ENCODE measurements at places on chromosomes 11 and 22. TPM values are rescaled to one million over a fixed set of nuclear protein-coding genes. Genes with fewer than 3 reads are reported as not detected.

- no peak for DNase-seq
These were observed 11.2 kb downstream of the MAP4K2 start for GRCh38 chr11:64791781-64792291.

GRCh38 chr11:33557201-33557600, 143.4 kb downstream of the C11orf91 start:
- no peak for DNase-seq

The DLG2 gene
- total RNA-seq: 0.51 TPM

- no peak for DNase-seq
These were observed 7.6 kb upstream of the ASCL2 start for GRCh38 chr11:2277933-2278523.

GRCh38 chr11:108915666-108916065, 250.8 kb downstream of the DDX10 start:
- no peak for DNase-seq

DNA sequence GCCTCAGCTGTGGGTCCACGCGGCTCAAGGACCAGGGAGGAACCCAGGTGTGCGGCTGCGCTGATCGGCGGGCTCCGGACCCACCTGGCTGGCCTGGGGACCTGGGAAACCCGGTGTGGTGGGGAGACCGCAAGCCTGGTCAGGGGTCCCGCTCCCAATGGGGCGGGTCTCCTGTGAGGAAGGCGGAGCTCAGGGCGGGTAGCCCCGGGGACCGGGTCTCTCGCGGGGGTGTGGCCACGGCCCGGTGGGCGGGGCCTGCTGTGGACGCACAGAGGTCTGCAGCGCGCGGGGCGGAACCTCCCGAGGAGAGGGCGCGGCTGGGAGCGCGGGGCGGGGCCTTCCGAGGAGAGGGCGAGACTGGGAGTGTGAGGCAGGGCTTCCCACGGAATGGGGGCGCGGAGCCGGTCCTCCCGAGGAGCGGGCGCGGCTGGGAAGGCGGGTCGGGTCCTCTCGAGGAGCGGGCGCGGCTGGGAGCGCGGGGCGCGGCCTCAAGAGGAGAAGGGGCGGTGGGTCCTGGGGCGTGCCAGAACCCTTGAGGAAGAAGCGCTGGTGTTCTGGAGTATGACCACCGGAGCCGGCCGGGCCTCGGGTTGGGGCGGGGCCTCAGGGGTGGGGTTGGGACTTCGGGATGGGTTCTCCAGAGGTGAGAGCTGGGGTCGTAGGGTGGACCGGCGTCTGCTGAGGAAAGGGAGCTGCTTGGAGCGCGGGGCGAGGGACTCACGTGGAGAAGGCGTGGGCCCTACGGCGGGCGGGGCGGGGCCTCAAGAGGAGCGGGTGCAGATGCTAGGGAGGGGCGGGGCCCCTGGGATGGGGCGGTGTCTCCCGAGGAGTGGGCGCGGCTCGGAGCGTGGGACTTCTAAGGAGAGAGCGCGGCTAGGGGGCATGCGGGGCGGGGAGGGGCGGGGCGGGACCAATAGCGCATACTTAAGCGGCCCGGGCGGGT, 20.8 kb downstream of the DGCR6L start:
- DNase-seq: peak; percentile 64

GRCh38 chr11:17588166-17588565, 41.1 kb downstream of the OTOG start:
- no peak for DNase-seq

The SNX15 gene
- total RNA-seq: 13.1 TPM

All from dermis blood vessel endothelial cell (primary cell).